ENCODE measurements at places on chromosomes 1 and 21.

- peak; percentile 73 for DNase-seq
Observed at GRCh38 chr1:229258031-229258756, 12.7 kb upstream of the RAB4A start.

DNA sequence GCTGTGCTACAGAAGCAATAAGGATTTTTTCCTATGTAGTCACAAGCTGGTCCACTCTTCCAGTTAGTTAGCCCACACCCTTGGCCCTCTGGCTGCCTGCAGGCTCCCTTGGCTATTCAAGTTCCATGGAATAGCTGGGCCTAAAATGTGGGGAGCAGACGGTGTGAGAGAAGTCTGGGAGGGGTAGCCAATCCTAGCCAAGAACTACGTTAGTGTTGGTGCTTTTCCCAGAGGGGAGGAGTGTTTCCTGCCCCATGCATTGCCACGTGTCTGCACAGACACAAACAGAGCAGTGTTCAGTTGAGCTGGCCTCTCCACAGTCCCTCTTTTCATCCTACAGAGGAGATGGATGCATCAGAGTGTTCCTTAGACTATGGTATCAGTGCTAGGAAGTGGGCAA, 59.0 kb upstream of the IPO9 start:
- no peak for DNase-seq

GRCh38 chr1:19028546-19029129, 72.2 kb upstream of the IFFO2 start:
- DNase-seq, result no peak

DNA sequence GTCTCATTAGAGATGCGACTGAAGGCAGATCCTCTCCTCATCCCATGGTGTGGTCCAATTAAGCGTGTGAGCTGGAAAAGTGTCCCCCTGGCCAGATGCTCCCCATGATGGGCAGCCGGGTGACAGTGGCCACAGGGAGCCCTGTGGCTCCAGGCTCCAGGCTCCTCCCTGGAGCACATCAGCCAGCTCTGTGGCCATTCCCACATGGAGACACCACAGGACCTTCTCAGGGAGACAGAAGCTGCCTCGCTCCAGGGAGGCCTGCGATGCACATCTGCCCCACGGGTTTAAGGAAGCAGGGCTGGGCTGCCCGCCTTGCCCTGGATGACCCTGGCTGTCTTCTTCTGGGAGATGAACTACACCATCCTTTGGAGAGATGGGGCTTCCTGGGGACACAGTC, 99.9 kb upstream of the TLR5 start:
- no peak for DNase-seq

DNA sequence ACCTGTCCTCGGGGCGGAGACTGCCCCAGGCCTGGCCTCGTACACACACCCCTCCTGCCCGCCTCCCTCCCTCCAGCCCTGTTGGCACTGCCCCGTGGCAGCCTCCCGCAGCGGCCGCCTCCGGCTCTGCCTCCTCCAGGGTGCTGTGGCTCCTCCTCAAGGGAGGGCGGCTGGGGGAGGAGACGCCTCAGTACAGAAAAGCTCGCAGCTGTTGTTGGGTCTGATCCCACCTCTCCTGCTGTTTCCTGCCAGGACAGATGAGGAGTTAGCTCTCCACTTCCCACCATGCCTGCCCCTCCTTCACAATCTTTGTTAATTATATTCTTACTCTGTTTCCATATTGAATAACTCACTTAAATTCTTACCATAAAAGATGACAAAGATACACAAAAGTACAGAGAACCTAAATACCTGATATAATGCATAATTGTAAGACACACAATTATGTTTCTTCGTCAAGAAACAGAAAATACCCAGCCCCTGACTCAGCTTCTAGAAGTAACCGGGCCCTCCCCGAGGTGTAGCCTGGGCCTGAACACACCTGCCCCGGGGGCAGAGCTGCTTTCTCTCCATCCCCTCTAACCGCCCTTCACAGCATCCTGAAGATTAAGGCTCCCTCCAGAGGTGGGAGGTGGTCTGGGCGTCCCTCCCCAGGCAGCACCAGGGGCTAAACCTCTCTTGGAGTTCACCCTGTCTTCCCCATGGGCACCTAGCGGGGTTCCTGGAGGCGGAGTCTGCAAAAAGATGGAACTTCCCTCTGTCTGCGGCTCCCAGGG, 30.6 kb upstream of the COL6A1 start:
- DNase-seq, result no peak

GRCh38 chr1:1156140-1157032, 17.3 kb upstream of the TTLL10 start:
- no peak for DNase-seq

- DNase-seq, result no peak
Observed at GRCh38 chr1:171635661-171636060, 13.6 kb downstream of the MYOCOS start.

DNA sequence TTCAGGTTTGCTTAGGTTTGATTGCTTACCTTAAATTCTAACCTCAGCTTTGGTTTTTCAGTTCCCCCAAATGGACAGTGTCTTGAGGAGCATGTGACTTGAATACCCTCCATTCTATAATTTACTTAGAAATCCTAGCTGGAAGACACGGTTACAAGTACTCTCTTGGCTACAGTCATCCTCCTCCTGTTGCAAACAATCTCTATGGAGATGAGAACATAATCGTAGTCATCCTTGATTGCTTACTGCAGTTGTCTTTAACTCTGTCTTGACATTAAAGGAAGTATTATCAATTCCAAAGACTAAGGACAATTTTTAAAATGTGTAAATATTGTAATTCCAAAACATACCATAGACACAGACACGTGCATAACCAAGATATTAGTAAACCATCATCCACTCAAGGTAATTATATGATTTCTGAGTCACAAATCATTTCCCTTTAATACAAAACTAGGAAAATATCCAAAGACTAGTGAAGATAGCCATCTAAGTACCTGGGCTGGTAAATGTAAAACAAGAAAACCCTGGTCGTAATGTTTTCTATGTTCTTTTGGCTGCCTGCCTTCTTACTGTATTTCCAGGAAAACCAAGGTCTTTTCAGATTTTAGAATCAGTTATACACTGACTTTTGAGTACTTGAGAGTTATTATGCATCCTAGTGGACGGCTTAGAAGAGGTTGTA, 149.9 kb downstream of the CHRM3 start:
- DNase-seq, result no peak

DNA sequence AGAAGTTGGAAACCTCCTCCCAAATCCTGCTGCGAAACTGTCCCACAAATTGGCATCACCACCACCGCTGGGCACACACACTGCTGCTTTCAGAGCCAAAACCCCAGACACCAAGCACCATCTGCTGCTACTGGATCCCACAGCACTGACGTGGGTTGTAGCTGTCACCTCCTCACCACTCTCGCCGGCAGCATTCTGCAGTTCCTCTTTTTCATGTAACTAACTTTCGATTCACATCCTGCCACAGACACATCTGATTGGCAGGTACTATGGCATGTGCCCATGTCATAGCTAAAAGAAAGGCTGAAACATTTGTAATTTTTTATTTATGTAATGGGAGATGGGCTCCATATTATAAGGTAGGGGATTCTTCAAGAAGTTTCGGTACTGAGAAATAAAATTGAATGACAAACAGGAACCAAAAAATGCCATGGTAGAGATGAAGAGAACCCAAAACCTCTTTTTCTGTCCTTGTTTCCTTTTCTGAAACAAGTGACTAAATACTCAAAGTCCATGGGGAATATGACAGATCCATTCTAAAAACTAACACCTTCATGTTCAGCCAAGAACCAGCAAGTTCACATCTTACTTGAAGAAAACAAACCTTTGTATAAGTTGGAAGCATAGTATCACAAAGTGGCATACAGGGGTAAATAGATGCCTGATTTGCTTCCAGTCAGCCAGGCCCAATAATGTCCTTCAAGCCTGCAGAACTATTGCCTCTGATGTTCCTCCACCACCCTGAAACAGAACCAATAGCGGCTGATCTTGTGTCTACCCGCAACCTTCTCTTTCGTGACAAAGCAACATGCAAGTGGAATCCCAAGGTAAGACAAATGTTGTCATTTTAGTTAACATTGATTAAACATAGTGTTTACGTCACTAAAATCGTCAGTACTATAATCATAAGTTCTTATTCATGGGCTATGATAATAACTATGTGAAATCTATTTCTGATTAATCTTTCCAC, 26.6 kb upstream of the RGS13 start:
- DNase-seq, result peak; percentile 70

DNA sequence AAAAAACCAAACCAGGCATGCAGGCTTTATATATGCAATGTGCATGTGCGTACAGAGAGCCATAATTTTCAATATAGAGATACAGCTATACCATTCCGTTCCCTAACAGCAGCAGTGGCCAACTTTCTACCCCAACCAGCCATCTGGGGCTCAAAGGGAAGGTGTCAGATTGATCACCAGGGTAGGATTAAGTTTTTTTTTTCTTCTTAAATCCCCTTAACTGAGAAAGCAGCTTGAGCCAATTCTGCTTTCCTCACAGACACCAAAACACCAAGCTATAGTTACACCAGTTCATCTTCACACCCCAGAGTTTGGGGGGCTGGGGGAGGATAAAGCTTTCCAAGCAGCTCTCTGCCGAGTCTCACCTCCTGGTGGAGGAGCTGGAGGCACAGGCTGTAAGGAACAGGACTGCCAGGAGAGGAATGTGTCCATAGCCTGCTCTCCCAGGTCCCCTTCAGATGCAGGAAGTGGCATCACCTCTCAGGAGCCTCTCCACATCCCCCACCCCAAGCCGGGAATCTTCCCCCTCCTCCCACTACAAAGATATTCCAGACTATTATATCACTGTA, 87.9 kb downstream of the SSBP3 start:
- no peak for DNase-seq

DNA sequence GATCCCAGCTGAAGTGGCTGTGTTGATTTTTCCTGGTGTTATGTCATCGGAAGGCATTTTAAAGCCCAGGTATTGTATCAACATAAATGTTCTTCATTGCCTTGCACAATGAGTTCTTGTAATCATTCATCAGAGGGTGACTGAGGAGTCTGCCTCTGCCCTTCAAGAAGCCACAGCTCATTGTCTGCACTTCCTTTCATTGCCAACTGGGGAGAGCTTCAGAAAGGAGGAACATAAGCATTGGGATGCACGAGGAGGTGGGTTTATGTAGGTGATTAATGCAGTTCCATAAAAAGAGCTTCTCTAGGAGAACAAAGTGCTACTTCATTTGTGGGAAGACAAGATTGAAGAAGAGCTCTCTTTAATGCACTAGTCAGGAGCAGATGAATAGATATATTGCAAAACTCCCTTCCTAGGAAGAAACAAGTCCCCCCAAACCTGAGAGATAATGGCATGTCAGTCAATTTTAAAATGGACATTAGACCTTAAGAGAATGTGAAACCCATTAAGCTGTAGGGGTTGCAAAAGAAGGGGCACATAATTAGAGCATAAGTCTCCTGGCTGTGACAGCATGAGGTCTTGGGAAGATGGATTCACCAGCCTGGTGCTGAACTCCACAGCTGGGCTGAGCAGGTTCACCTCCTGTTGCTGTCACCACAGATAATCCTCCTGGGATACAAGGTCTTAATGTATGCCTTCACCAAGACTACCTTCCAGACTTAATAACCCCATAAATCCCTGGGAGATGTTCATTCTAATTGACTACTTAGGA, 124.6 kb downstream of the BACH1 start:
- no peak for DNase-seq

DNA sequence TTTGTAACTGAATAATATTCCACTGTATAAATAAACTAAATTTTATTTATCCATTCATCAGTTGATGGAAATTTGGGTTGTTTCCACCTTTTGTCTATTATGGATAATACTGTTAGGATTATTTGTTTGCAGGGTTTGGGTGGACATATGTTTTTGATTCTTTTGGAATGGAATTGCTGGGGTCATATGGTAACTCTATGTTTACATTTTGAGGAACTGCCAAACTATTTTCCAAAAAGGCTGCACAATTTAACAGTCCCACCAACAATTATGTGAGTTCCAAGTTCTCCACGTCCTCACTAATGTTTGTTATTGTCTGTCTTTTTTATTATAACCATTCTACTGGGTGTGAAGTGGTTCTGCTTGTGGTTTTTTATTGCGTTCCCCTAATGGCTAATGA, 4.3 kb upstream of the SERBP1 start:
- no peak for DNase-seq

- no peak for DNase-seq
Observed at GRCh38 chr1:106995970-106996369, 60.5 kb upstream of the PRMT6 start.

DNA sequence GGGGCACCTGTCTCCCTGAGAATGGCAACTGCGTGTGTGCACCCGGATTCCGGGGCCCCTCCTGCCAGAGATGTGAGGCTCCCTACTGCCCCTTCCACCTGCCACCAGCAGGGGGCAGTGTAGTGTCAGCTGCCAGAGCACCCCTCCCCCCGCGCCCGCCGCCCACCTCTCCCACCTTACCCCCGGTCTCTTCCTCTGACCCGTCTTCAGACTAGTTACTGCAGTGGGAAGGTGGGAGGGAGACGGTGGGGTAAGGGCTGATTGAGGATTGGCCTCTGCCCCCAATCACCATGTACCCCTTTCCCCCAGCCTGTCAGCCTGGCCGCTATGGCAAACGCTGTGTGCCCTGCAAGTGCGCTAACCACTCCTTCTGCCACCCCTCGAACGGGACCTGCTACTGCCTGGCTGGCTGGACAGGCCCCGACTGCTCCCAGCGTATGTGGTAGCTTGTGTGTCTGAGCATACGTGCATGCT, 10.1 kb upstream of the LRRC71 start:
- DNase-seq, result peak; percentile 50

Data from CD4-positive, alpha-beta T cell treated with Interleukin-2 at 100 ng/mL for 4 hours (primary cell).